NCI-H2029 treated with DMSO at 0.1 percent for 48 hours (cell line): ENCODE measurements at places on chromosomes 13 and 19.

DNA sequence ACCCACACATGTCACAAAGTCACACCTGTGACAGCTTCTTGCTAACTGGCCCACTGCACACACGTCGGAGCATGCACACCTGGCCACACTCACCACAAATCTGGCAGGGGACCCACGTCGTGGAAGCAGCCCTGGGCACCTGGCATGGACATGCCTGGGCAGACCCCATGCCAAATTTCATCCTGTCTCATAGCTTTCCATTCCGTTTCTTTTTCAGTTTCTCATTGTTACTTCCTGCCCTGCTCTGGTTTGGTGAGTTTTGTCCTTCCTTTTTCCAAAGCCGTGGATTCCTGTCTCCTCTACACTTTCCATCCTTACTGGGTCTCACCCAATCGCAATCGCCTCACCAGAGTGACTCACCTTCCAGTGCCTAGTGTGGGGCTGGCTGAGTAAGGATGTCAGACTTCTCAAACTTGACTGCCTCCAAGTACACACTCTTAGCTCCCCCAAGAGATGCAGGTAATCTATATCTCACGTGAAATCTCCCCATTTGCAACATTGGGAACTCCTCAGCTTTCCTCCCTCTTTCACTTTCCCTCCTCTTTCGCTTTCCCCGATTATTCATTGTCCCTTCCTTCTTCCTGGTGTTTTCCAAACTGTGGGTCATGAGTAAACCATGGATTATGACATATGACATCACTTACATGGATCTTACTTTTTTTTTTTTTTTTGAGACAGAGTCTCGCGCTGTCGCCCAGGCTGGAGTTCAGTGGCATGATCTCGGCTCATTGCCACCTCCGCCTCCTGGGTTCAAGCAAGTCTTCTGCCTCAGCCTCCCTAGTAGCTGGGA, 1.6 kb upstream of the BBC3 start:
- no peak for DNase-seq

DNA sequence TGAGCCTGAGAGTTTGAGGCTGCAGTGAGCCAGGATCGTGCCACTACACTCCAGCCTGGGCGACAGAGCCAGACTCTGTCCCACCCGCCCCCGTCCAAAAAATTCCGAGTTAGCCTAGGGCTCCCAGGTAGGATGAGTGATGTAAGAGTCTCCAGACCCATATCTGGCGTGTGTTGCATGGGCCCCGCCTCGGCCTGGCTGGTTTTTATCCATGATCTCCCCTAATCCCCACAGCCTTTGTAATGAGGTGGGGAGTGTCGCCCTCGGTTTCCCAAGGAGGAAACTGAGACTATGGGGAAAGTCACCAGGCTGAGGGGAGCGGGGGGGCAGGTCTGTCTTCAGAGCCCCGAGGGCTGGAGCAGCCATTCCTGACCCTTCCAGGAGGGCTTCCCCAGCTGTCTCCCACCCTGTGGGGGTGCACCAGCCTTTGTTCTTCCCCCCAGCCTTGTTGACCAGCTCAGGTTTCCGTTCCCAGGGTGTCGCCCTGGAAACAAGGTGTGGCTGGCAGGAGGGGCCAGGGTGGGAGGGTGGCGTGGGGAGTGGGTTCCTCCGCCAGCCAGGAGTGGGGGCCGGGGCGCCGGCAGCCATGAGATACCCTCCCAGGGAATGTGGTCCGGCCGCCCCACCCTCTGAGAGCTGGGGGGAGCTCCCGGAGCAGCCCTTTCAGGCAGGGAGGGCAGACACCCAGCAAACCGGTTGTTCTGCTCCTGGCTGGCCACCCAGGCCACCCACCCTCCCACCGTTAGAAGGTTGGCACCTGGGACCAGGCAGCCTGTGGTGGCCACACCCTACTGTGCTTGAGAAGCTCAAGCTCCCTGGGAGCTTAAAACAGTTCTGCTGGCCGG, 11.5 kb downstream of the MYH14 start:
- DNase-seq, result no peak

DNA sequence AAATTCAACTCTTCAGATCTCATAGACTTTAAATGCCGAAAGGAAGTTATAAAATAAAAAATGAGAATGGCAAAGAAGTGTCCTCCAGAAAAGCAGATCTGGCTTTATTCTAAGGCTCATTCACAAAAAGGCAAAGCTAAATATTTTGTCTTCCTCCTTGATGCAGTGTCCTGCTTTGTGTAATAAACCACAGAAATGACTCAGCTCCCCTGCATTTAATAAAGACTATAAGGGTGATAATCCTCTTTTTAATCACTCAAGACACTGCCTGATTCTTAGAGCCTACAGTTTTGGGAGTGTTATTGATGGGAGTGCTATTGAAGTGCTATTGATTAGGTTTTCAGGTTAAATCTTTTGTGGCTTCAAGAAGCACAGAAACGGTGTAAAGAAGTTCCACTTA, 482.0 kb downstream of the PCDH20 start:
- no peak for DNase-seq

DNA sequence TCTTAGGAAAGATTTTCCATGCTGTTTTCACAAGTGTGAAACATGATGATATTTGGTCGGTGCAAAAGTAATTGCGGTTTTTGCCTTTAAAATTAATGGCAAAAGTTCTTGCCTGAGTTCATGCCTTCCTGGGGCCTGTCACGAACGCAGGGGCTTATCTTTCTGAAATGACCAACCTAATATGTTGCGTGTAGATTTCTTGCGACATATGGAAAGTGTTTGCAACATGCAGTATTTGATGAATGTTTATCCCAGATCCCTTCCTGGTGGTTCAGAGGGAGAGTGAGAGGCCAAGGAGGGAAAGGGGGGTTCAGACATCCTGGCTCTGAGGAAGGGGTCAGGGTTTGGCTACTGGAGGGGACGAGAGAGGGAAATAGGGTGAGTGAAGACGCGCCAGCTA, 72.0 kb downstream of the TEX29 start:
- no peak for DNase-seq

DNA sequence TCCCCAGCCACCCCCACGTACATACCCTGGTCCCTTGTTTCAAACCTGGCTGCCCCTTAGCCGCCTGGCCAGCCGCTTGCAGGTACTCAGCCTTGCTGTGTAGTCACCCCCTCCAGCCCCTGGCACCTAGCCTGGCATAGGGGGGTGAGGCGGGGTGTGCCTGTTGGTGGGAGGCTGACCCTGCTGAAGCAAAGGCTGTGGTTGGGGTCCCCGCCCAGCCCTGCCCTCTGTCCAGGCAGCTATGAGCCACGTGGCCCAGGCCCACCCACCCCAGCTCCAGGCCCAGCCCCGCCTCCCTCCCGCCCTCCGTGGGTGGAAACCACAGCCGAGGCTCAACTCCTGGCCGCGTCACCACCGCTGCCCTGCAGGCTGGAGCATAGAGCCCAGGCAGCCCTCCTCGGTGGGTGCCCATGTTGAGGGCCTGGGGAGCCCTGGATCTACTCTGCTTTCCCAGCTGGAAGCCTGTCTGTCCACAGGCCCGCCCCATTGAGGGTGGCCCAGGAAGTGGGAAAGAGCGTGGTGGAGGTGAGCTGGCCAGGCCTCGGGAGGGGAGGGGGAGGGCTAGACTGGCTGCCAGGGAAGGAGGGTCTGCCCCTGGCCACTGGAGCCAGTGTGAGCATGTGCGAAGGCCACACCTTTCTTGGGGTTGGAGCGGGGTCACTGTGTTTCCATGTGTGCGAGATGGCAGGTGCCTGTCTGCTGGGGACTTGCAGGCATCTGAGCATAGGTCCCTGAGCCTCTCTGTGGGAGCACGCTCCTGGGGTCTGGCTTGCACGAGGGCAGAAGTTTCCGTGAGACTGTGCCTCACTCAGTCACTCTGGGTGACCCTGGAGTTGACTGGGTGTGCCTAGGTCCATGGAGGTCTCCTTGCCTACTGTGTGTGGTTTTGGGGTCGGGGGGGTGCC, 31.0 kb downstream of the PAK4 start:
- no peak for DNase-seq

GRCh38 chr19:35223862-35224505, 4.6 kb downstream of the FAM187B start:
- no peak for DNase-seq

GRCh38 chr13:79846386-79846785, 365.4 kb downstream of the NDFIP2 start:
- DNase-seq, result peak; percentile 3

DNA sequence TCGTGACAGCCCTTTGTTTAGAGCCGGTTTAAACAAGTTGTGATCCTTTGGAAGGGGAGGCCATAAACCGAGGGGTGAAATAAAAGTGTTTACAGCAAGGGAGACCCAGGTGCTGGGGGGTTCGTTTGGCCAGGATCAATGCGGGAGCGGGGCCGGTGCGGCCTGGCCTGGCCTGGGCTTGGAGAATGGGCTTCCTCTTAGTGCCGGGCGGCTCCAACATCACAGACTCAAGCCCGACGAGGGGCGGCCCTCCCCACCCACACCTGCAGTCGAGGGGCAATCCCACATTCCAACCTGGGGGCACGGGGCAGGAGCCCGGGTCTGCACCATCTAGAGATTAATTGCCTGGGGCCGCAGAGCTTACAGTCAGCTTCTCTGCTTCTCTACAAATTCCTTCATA, 42.8 kb upstream of the GTF3A start:
- DNase-seq, result no peak

DNA sequence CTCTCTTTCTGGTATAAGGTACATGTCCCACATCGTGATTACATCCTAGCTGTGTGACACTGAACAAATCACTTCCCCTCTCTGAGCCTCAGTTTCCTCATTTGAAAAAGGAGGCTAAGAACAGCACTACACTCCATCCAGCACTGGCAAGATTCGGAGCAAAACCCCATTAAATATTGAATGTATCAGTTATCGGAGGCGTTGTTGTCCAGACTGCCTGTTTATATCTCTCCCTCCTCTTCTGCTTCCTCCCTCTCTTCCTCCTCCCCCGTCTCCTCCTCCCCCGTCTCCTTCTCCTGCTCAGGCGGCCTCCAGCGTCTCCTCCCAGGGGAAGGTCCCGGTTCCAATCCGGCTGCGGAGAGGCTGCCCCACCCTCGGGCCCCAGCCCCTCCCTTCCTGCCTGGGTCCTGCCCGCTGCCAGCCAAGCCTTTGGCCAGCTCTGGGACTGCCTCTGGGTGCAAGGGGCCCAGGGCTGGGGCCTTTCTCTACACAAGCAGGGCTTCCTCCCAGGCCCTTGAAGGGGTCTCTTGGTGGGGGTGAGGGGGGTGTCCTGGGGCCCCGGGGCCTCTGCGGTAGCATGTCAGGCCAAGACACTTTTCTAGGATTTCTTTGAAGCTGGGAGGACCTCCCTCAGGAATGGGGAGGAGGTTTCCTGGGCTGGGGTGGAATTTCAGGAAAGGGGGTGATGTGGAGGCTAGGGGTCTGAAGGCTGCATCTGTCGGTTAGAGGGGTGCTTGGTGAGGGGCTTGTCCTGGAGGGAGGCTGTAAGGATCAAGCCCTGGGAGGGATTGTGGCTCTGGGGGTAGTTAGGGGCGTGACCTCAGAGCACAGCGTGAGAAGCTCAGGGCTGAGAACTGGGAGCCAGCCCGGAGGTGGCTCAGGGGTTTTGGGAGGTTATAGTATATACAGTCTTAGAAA, 1.9 kb downstream of the RRAS start:
- no peak for DNase-seq

- no peak for DNase-seq
Measured at GRCh38 chr19:12997967-12998940, 3.0 kb downstream of the NFIX start.

DNA sequence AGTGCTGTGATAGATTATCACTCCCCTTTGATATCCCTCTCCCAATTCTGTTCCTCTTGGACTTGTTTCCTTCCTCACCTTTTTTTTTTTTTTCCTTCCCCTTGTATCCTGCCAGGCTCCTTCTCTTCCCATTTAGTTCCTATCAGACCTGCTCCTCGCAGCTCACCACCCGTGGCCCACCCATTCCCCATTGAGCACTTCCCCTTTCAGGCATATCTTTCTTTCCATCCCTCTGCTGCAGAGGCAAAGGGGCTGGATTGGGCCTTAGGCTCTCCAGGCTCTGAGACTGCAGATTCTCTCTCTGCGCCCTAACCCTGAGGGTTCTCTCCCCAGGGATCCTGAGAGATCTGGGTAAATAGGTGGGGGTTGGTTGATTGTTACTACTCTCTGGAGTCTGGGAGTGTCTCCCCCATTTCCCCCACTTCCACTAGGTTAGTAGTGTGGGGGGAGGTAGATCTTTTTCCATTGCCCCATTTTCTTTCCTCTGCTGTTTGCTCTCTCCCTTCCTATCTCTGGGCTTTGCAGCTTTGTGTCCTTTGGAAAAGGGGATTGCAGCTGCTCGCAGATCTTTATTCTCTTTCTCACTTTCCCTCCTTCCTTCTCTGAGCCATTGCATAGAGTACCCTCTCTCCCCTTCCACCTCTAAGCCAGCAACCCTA, 2.3 kb downstream of the ARHGAP35 start:
- DNase-seq, result no peak

DNA sequence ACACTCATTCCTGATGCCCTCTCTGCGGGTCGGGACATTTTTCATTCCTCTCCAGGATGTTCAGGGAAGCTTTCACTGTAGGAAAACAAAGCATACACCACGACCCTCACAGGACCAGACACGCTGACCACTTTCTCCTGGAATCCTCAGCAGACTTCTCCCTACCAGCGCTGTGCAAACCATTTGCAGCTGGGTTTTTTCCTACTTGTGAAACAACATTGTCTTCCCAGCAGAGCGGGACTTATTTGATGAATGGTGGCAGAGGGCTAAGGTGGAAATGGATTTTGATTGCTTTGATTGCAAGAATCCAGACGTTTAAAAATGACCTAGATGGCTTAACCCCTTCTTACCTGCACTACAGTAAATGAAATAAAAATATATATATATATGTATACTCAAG, 265.9 kb downstream of the TBC1D4 start:
- DNase-seq, result no peak

- no peak for DNase-seq
Measured at GRCh38 chr13:25943658-25944057, 108.2 kb downstream of the SHISA2 start.

GRCh38 chr19:3573858-3574637, 1.3 kb downstream of the HMG20B start:
- DNase-seq, result peak; percentile 90

DNA sequence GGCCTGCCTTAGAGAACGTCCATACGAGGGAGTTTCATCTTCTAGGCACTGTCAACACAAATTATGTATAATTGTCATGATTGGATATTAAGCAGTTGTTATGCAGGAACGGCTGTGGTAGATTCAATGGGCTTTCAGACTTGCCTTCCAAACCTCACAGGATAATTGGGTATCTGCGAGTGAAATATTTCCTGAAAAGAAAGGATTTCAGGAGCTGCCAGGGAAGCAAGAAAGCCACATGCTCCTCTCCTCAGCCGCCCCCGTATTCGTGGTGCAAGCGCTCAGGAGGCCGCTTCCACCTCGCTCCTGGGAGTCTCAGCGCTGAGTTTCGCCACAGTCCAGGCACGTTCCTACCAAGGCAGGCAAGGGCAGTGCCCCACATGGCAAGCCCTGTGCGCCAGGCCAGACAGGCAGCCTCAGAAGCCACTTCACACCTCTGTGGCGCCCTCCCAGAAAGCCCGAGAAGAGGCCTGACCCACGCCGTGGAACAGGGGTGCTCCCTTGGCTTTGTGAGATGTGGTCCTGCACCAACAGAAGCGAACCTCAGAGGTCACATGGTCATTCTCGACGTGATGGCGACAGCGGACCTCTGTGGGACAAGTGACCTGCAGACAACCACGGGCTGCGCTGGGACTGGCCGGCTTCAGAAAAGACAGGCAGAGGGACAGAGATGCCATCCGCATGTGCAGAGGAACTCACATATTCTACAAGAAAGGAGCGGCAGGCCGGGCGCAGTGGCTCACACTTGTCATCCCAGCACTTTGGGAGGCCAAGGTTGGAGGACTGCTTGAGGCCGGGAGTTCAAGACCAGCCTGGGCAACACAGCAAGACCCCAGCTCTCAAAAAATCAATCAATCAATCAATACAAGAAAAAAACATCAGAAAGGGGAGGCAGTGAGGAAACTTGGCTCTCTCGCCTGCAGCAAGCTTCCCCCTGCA, 41.4 kb downstream of the CEBPG start:
- DNase-seq, result no peak
